ENCODE measurements at places on chromosomes 2 and 18.

DNA sequence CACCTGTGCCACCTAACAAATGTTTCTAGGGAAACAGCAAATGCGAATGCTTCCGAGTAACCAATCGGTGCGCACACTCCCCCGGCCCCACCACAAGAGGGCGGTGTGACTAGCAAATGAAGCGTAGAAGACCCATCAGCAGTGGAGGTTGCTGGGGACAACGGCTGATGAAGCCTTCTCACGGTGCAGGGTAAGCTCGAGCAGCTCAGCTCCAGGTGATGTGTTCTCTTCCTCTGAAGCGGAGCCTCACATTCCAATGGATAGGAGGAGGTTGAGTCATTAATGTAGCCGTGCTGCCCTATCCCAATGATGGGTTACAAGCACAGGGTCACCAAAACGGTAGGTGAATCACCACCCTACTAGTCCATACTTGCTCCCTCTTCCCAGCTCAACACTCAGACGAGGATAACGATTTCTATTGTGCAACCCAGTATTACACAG, 127.6 kb upstream of the TWIST2 start:
- peak; percentile 20 for DNase-seq

GRCh38 chr2:127025359-127026166, 81.4 kb downstream of the BIN1 start:
- peak; percentile 54 for DNase-seq

DNA sequence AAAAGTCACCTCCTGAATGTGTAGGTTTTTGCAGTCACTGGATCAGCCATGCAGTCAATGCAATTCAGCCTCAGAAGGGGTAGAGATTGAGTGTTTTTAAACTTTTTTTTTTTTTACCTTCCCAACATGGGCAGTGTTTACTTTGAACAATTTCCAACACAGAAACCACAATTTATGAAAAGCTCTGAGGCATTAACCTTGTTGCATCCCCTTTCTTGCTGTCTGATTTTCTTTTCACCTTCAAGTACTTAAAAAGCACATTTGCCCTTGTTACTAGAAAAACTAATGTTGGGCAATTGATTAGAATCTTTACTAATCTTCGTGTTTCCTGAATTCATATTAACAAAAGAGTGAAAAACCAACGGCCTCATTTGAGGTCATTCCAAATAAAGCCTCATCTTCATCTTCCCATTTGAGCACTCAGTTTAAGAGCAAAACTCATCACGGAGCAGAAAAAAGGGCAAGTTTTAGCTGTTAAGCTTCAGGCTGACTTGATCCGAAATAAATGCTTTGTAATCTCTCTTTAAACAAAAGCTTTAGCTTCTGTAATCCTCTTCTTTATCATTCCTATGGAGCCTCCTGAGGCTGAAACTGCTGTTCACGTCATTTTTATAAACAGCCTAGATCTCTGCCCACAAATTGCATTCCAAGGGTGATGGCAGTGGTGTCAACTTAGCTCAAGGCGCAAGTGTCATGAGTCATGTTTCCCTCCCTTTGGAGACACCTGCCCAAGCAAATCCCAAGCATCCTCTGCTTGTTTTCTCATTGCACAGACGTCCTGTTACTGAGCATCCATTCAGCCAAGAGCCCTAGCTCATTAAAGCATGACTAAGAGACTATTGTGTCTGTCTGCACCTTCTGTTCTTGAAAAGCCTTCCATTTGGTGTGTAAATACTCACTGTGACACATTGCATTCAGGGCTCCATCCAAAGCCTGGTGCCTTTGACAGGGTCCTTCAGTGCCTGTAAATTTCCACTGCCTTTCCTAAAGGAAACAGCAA, 107.7 kb downstream of the HNMT start:
- no peak for DNase-seq

DNA sequence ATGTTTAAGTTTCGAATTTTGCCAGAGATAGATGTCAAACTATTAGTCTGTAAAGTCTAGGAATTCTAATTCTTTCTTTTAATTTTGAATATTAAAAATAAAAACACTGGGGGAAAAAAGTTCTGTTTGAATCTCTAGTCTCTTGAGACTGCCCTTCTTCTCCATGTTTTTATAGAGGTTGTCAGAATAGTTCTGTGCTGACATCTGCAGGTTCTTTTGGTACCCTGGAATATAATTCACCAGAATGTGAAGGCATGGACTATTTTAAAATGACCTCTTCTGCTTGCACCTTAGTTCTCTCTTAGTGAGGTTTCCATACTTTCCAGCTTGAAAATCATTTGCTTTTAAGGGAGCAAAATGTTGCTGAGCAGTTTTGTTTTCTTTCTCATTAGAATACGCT, 121.0 kb upstream of the MSTN start:
- DNase-seq: no peak

GRCh38 chr2:231394211-231395141, 1.0 kb upstream of the B3GNT7 start:
- no peak for DNase-seq

DNA sequence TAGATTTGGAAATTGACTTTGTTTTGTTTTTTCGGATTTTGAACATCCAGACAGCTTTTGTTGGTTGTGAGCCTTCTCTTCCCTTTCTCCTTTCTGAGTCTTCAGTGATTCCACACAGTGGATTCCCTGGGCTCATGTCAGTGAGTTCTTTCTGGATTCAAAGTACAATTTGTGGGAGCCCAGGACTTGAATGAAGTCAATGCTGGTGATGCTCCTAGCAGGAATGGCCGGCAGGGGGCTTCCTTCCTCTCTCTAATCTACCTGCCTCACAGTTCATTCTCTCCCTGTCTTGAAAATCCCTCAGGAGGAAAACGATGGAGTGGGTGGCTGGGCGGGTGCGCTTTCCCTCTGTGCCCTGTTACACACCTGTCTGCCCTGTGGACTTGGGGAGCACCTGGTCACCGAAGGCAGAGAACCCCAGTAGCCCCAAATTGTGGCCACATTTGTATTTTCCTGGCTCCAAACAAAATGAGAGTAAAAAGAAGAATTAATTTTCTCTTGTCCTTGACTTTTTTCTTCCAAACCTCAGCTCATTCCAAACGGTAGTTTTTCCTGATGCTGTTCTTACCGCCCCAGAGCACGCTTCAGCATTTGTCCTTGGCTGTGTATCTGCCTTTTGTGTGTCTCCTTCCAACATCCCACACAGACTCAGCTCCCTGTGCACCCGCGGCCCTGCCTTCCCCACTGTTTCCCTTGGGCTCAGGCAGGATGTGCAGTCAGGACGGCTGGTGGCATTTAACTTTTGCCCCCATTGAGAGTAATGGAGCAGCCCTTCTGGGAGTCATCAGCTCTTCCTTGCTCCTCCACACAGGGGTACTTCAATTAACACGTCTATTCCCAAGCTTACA, 86.6 kb downstream of the MARCO start:
- DNase-seq: no peak

DNA sequence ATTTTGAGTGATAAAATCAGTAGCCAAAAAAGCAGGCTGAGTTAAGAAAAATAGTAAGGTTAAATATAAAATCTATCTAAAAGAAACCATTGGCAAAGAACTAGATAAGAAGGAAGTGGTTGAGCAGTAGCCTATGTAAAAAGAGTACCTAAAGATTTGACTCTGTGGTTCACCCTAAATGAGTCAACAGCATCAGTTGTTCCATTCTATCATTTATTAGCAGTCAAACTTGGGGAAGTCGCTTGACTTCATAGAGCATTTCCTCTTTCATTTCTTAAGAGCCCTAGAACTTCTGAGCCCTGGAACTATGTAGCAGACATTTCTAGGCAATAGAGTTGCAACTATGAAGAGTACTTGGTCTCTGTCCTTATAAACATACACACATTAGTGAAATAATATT, 381.7 kb downstream of the NUP35 start:
- no peak for DNase-seq

GRCh38 chr2:144705328-144706245, 185.7 kb upstream of the ZEB2 start:
- peak; percentile 76 for DNase-seq

- DNase-seq: no peak
Measured at GRCh38 chr2:164657129-164657528, 35.8 kb upstream of the GRB14 start.

DNA sequence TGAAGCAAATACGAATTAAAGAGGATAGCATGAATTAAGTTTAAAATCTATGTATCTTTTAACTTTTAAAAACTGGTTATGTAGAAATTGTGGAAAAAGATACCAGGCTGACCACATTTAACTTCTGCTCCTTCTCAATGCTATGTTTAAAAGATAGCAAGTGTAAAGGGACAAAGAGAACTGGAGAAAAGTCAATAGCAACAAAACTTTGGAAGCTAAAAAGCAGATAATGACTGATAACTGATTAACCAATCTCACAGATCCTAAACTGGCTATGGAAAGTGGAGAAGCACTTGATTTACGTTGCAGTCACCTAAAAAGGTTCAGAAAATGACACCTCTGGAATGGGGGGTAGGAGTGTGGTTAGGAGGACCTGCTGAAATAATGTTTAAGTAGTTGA, 224.4 kb downstream of the RAB3GAP1 start:
- no peak for DNase-seq

DNA sequence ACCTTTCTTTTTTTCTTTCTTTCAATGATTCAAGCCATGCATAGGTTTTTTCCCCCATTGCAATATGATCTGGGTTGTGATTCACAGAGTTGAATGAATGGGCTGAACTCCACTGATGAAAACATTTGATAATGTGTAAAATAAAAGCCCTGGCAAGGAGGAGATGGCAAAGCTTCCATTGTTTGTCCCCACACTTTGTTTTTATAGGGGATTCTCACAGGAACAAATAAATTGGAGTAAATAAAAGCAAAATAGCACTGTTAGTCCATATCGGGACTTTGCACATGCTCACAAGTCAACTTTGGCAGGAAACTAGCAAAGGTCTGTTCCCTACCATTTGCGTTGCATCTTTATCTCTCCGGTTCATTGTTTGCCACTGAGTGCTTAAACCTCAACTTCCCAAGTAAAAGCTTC, 55.7 kb downstream of the MEIS1 start:
- no peak for DNase-seq

DNA sequence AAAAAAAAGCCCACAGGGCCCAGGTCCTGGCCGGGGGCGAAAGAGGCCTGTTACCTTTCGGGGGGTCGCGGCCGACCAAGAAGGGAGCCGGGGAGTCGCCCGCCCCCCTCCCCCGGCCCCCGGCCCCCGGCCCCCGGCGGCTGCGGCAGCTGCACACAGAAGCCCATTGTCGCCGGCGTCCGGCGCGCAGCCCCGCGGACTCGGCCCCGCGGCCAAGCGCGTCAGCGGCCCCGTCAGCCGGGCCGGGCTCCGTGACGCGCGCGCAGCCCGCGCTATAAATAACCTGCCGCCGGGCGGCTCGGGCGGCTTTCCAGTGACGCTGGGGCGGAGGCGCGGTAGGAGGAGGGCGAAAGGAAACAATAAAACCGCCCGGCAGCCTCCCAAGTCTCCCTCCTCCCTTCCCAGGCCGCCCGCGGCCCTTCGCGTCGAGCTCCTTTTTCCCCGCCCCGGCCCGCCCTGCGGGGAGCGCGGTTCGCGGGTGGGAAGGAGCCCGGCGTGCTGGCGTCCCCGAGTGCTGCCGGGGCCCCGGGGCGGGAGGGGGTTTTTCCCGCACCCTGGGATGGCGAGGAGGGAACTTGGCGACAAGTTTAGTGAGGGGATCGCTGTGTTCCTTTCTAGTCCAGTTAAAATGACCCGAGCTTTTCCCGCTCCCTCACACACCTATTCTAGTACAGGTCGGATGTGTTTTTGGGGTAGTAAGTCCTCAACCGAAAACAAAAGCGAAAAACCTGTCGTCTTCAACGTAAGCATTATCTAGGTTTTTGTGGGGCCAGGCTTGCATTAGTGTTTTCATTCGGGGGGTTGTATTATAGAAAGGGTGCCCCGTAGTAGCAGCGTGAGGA, 10.0 kb upstream of the NR4A2 start:
- peak; percentile 93 for DNase-seq

DNA sequence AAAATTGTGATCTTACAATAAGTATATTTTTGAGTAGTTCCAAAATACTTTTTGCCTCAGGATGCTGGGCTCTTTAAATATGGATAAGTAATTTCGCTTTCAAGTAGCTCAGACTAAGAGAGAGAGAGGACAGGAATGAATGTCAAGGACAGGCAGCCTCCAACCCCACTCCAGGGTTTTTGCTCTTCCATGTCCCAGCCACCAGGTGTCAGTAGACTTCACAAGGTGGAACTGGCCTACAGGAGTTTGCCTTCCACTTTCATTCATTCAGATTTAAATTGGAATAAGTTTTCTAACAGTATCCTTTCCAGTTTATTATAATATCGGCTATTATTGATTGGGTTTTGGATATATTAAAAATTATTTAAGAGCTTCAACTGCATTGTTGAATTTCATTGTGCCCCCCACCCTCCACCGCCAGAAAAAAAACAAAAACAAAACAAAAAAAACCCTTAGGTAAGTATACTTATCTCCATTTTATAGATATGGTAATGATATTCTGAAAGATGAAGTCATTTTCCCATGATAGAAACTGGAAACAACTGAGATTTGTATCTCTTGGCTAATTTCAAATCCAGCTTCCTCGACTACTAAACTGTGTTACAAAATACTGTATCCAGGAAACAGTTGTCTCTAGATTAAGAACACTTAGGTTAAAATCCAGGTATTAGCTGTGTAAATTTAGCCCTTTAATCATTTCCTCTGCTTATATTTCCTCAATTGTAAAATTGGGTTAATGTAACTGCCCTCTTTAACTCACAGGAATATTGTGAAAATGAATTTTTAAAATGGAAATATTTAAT, 793.1 kb downstream of the ERBB4 start:
- peak; percentile 10 for DNase-seq

GRCh38 chr2:233650981-233651380, 14.7 kb downstream of the UGT1A10 start:
- no peak for DNase-seq

GRCh38 chr2:227267410-227268115, 57.5 kb upstream of the MFF start:
- no peak for DNase-seq

DNA sequence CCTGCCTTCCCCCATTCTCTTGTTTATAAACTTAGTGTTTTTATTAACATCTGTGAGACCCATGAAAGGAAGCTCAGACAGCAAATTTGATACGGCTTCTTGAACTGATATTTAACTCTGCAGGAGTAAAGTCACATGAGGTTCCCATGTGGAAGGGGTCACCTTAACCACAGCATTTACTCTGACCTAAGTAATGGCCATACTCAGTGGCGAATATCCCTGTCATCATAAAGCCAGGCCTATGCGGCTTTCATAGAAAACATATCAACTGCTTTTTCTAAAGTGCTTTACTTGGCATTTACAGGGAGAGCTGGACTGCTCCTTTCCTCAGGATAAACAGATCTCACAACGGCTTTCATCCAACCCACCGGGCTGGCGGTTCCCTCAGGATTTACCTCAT, 9.0 kb downstream of the REG1A start:
- DNase-seq: no peak
